Suppressor macrophage treated with lipopolysaccharide for 4 hours (primary cell): ENCODE measurements at places on chromosomes 16 and 17.
A peak's percentile ranks its signal among the peaks of the same experiment; 100 is the strongest.

- DNase-seq, result peak; percentile 76
Observed at GRCh38 chr17:78357177-78357586, 2.7 kb downstream of the SOCS3 start.

DNA sequence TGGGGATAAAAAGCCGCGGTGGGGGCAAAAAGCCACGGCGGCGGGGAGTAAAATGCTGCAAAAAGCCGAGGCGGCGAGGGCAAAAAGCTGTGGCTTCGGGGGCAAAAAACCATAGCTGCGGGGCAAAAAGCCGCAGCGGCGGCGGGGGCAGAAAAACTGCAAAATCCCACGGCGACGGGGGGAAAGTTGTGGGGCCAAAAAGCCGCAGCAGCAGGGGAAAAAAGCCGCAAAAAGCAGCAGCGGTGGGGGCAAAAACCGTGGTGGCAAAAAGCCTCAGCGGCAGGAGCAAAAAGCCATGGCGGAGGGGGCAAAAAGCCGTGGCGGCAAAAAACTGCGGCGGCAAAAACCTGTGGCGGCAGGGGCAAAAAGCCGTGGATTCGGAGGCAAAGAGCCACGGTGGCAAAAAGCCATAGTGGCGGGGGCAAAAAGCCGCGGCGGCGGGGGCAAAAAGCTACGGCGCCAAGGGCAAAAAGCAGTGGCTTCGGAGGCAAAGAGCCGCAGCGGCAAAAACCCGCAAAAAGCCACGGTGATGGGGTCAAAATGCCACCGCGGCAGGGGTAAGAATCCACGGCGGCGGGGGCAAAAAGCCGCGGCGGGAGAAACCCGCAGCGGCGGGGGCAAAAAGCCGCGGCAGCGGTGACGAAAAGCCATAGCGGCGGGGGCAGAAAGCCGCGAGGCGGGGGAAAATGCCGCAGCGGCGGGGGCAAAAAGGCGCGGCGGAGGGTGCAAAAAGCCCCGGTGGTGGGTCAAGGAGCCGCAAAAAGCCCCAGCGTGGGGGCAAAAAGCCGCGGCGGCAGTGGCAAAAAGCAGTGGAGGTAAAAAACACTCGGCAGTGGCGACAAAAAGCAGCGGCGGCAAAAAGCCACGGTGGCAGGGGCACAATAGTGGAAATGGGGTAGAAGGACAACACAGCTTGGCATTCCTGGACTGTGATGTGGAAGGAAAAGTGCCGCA lies 192.8 kb downstream of the SHCBP1 start:
- DNase-seq, result no peak

DNA sequence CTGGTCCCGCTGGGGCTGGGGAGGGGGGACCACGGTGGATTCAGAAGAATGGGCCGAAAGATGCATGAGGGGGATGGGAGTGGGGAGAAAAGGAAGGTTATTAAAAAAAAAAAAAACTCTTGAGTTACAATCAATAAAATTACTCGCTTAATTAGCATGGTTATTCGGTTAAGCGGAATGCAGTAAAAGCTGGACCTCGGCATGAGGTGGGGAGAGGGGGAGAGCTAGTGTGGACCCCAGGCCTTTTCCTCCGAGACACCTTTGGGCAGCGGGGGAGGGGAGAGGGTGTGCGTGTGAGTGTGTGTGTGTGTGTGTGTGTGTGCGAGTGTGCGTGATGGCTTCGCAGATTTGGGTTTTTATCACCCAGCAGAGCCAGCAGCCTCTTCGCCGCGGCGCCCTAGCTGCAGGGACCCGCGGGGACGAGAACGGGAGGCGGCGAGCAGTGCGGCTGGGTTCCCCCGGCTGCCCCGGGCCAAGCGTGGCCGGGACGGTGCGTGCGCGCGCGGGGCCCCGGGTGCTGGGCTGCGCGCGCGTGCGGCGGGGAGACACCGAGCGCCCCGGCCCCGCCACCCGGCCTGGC lies 3.7 kb downstream of the BAHCC1 start:
- no peak for DNase-seq

GRCh38 chr16:54269461-54269860 lies 17.1 kb downstream of the IRX3 start:
- DNase-seq, result no peak

- no peak for DNase-seq
Observed at GRCh38 chr17:76032073-76032779, 5.1 kb upstream of the EVPL start.

GRCh38 chr17:76132574-76133338 lies 8.3 kb downstream of the FOXJ1 start:
- no peak for DNase-seq

GRCh38 chr16:80085606-80086005 lies 455.2 kb upstream of the DYNLRB2 start:
- DNase-seq, result no peak

DNA sequence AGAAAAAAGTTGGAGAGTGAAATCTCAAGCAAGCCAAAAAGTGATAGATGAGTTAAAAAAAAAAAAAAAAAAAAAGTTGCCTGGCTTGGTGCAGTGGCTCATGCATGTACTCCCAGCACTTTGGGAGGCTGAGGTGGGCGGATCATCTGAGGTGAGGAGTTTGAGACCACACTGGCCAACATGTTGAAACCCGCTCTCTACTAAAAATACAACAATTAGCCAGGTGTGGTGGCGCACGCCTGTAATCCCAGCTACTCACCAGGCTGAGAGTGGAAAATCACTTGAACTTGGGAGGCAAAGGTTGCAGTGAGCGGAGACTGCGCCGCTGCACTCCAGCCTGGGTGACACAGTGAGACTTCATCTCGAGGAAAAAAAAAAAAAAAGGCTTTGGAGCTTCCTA lies 668.8 kb downstream of the WWOX start:
- DNase-seq, result no peak

- no peak for DNase-seq
Observed at GRCh38 chr16:55678161-55678821, 22.5 kb downstream of the SLC6A2 start.

- DNase-seq, result peak; percentile 12
Observed at GRCh38 chr16:84294531-84295142, at the start of gene WFDC1. Gene WFDC1, plus strand, starts transcription at chr16:84294878. Its CDS starts 94 bp downstream, at chr16:84294972.

DNA sequence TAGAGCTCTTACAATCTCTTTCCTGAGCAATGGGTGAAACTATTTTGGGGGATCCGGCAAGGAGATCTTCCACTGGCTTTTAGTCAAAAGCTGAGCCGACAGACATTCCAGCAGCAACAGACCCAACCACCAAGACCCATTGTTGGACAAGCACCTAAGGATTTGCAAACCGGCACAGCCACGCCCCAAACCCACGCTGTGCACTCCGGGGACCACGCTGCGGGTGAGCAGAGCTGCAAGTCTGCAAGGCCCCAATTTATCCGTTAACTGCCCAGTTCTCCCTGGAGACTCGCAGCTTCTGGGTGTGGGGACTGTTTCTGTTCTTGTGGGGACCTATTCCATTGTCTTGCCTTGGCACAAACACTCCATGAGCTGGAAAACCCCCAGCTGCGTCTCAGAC lies 45.9 kb downstream of the C16orf95 start:
- no peak for DNase-seq

DNA sequence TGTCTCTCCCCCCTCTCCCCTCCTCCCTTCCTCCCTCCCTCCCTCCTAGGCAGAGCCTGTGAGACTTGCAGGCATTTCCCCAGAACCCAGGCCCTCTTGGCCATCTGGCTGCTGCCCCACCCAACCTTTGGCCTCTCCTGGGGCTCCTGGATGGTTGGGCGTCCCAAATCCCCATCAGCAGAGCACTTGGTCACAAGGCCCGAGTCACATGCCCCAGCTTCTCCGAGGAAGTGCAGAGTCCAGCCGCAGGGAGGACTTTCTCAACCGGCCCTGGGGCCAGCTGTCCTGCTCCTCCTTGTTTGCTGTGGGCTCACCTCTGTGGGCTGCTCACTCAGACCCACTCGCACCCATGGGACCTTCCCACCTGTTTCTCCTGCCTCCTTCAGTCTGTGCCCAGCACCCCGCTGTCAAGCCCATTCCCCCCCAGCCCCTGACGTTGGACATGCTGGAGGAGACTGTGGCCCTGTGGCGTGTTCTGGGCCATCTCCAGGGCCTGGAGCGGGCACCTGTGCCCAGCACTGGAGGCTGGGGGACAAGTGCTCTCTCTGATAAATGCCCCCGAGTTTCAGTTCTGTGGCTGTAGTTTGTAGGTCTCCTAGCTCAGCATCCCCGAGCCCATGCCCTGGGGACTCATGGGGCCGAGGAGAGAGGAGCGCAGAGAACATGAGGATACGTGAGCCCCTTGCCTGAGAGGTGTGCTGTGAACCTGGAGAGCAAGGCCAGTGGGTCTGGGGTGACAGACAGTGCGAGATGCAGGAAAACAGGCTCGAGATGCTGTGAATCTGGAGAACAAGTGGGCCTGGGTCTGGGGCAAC lies 42.3 kb upstream of the ZNF750 start:
- DNase-seq, result peak; percentile 61

GRCh38 chr17:4241535-4241934 lies 22.2 kb downstream of the ANKFY1 start:
- DNase-seq, result no peak

DNA sequence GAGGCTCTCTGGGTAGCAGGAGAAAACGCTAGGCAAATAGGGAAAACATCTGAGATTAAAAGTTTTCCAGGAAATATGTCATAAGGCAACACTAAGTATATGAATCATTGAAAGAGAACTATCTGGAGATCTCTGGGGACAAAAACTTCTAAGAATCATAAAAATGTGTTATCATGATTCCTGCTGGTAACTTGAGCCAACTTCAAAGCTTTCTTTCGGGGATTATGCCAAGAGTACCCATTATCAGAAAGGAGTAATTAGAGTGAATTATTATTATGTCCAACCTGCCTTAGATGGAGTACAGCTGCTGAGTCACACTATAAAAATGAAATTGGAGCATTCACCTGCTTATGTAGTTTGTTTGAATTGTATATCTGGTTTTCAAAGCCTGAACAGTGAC lies 488.5 kb upstream of the SOX9 start:
- no peak for DNase-seq

GRCh38 chr17:50899005-50899460 lies 32.9 kb upstream of the TOB1 start:
- peak; percentile 81 for DNase-seq

DNA sequence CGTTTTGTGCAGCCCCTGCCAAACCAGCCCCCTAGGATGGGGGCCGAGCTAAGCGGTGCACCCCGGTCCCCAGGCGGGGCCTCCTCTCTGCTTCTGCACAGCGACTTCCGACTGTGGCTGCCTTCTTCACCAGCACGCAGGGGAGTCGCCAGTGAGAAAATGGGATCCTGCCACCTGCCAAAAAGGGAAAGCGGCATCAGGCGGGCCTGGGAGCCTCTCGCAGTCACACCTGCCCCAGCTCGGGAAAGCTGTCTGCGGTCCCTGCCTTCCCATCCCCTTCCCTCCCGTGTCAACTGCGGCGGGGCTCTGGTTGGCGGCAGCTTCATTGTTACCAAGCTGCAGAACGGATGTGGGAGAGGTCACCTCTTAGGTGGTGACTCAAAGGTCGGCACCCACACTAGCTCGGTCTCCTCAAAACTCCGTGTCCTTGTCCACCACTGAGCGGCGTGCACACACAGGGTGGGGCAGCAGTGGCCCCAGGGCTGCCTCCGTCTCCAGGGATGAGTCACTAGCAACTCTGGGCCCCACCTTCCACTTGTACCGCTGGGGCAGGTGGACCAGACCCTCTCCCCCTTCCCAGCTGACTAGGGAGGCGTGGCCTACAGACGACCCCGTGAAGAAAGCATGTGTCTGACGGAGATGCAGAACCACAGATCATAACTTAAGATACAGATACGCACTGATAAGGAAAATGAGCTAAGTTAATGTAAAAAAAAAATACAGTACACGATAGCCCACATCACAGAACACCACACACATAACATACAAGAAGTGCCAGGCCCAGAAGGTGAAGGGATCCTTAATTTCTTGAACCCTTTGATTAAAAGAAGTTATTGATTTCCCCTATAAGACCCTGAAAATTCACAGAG lies 1.5 kb upstream of the PCYT2 start:
- DNase-seq, result no peak

DNA sequence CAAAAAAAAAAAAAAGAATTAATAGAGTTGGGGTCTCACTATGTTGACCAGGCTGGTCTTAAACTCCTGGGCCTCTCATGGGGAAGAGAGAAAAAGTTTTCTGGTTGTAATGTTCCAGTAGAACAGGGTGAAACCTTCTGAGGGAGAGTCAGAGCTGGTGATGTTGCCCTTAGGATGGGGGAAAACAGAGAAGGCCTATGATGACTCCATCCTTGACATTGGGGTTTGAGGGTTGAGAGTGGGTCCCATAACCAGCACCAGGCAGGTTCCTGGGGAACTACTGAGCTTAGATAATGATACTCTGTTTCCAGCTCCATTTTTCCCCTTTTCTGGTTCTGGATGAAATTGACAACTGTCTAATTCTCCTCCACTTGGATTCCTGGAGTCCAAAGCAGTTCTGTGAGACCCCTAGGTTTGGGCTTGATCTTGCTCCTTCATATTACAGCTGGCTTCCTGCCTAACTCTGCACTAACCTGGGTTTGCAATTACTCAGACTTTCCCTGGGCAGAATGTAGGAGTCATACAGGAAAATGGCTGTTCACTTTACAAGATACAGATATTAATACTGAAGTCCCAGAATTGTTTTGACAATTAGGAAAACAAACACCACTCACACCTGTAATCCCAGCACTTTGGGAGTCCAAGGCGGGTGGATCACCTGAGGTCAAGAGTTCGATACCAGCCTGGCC lies 62.8 kb upstream of the B4GALNT2 start:
- DNase-seq, result no peak

- DNase-seq, result no peak
Observed at GRCh38 chr17:73420897-73421296, 109.1 kb upstream of the CDC42EP4 start.

DNA sequence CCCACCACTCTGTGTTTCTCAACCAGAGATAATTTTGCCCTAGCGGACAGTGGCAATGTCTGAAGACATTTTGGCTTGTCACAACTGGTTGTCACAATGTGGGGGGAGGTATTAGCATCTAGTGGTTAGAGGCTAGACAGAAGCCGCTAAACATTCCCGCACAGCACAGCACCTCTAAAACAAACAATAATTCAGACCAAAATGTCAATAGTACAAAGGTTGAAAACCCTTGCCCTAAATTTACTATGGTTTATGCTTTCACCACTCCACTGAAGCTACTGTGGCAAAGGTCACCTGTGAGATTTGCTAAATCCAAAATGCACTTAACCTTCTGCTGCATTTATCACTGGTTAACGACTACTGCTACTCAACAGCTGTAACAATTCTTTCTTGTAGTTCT lies 14.1 kb downstream of the NUP88 start:
- DNase-seq, result no peak

DNA sequence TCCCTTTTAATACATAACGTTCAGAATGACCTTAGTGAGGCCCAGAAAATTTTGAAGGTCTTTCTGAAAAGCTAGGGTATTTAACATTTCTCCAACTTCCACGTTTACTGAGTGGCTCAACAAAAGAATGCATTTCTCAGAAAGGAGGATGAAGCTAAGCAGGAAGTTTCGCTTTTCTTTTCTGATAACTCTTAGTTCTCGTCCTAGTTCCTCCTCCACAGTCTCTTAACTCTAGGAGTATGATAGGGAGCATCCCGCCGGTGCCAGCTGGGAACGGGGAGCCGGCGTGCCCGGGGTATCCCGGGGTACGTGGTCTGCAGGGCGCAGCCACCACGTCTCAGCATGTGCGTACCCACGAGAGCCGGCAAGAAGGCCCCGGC lies 363 bp downstream of the KARS1 start:
- DNase-seq, result peak; percentile 46

DNA sequence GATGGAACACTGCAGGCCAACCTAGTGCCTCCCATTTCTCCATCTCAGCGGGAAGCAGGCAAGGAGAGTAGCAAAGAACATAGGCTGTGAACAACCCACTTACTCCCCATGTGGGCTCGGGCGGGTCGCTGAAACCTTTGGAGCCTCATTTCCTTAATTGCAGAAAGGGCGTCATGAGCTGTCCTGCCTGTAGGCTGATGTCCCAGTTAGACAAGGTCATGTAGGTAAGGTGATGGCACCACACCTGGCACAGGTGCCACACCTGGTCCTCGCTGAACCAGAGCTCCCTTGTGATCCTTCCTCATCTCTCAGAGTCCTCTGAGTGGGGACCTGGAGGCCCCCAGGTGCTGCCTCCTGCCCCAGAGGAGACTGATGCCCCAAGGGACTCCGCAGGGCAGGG lies 22.9 kb downstream of the ABCC3 start:
- DNase-seq, result no peak
